ENCODE measurements at places on chromosomes 2 and 18. TPM values are rescaled to one million over a fixed set of nuclear protein-coding genes. Genes with fewer than 3 reads are reported as not detected.

DNA sequence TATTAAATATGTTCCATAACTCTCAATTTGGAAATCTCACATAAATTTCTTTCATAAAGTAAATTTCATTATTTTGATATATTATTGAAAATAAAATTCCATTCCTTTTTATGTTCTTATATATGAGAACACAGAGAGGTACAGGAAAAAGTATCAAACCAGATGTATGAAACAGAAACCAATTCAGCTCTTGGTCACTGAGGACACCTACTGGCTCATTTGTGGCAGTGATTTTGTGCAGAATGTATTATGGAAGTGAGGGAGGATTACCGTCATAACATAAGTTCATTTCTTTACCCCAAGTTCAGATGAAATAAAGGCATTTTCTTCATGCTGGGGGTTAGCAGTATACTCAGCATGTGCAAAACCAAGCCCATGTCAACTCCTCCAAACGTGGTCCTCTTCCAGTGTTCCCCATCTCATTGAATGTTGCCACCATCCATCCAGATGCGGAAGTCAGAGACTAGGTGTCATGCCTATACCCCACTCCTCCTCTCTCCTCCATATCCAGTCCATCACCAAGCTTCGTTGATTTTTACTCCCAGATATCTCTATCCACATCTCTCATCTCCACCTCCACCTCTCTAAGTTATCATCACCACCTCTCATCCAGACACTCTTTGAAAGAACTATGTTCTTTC is 41.7 kb upstream of the MALL start:
- no peak overlapping the region for H3K27ac ChIP-seq
- no peak overlapping the region for H3K4me3 ChIP-seq
- peak; percentile 53 for DNase-seq
- peaks cover 2% of the 10 kb centered on the region for H3K27me3 ChIP-seq
- peaks cover 10% of the 10 kb centered on the region for H3K36me3 ChIP-seq
- peaks cover 11% of the 10 kb centered on the region for H3K4me1 ChIP-seq

- H3K4me1 ChIP-seq, result no peaks in the 10 kb centered on the region
- H3K4me3 ChIP-seq, result no peak overlapping the region
- no peaks in the 10 kb centered on the region for H3K36me3 ChIP-seq
- DNase-seq, result no peak
- peaks cover 4% of the 10 kb centered on the region for H3K27me3 ChIP-seq
Observed at GRCh38 chr18:37783771-37784170, 218.2 kb upstream of the CELF4 start.

Gene CD207
- not detected for total RNA-seq

Gene PLCD4
- 0.34 TPM for total RNA-seq

Gene GRHL1
- 0.20 TPM for total RNA-seq
